Trophoblast cell (in vitro differentiated cells and primary cell): ENCODE measurements at places on chromosomes 11 and 22.

- no peak for DNase-seq
Observed at GRCh38 chr11:94539420-94539819, 4.3 kb upstream of the FUT4 start.

DNA sequence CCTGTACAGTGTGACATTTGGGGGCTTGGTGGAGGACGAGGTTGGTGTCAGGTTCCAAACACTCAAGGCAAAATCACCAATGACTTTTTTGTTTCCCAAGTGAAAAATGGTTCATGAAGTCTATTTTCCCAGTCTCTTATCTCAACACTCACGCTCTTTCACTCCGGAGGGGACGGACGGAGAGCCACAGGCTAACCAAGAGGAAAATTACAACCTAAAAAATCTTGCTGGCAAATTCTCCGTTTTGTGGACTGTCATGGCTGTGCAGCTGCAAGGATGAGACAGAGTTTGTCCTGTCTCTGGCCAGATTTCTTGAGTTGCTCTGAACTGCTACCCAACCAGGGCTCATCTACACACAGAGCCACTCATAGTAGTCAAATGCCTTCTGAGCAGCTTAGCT lies 101.2 kb downstream of the ABTB2 start:
- DNase-seq, result no peak

DNA sequence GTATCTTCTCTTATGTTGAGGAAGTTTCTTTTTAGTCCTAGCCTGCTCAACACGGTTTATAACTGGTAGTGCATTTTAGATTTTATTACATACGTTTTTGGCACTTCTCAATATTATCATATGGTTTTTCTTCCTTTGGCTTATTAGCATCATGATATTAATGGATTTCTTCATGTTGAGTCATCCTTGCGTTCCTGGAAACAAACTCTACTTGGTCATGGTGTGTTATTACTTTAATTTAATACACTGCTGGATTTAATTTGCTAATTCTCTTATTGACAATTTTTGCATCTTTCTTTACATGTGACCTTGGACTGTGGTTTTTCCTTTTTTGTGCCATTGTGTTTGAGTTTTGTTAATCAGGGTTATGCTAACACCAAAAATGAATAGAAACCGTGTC lies 20.5 kb downstream of the IGF2 start:
- no peak for DNase-seq

- no peak for DNase-seq
Observed at GRCh38 chr11:68831124-68831523, 10.6 kb downstream of the CPT1A start.

GRCh38 chr11:11349870-11350337 lies 3.1 kb downstream of the CSNK2A3 start:
- peak; percentile 3 for DNase-seq

DNA sequence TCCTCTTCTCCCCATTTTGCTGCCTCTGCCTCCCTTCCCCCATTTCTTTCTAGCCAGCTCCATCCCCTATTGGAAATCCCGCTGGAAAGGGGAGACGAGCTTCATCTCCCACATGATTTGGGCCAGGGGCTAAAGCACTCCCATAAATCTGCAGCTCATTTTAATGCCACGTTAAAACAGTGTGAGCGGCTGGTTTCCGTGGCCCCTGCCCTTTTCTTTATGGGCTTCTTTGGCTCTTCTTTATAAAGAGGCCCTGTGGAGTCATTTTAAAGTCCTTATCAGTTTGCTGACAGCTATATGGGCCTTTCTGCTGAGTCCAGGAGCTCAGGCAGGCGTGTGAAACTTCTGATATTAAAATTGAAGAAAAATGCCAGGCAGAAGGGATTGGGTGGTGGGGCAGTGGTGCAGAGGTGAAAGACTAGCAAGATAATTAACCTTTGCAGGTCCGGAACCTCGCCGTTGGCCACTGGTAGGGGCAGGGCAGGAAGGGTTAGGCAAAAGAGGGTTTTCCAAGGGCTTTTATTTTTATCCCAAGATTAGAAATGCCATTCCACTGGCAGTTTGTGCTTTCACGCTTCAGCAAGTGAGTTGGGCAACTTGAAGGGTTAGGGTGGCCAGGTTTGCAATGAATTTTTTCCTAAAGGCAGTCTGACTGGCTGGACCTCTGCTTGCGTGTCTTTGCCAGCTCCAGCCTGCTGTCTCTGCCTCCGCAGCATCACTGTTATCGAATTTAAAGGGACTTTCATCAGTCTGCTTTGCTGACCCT lies 44.3 kb downstream of the EXT2 start:
- DNase-seq, result no peak

DNA sequence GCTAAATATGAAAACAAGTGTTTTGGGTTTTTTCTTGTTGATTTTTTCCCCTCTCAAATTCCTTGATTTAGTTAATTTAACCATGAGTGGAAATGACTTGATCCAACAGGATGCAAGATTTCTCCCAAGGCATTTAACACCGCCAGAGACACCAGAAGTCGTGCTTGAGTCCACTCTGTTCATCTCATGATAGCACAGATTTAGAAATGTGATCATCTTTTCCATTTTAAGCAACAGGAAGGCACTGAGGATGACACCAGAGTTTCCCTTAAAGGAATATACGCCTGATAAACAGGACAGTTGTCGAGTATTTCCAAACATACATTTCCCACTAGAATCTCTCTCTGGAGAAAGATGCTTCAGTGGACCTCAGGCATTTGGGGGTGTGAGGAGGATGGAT lies 318.7 kb downstream of the CADM1 start:
- no peak for DNase-seq

GRCh38 chr22:38177044-38177443 lies 4.6 kb downstream of the PLA2G6 start:
- no peak for DNase-seq

DNA sequence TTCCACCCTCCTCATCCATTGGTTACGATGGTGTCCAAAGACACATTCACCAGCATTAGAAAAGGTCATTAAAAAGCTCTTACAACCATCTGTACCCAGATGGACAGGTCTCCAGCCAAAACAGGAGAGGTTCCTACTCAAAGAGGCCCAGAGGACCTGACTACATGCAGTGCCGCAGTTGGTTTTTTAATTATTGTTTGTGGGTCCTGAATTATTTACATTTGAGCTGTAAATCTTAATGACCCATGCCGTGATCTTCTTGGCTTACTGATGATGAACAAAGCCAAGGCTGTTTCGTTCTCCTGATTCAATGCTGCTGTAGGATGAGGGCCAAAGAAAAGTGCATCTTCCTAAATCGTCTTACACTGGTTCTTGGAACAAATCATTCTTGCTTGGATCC lies 83.7 kb downstream of the CADM1 start:
- DNase-seq, result no peak
